Right ventricle myocardium inferior (tissue), 1 donor: ENCODE measurements at places on chromosomes 7 and 10. TPM values are rescaled to one million over a fixed set of nuclear protein-coding genes. Genes with fewer than 3 reads are reported as not detected.

DNA sequence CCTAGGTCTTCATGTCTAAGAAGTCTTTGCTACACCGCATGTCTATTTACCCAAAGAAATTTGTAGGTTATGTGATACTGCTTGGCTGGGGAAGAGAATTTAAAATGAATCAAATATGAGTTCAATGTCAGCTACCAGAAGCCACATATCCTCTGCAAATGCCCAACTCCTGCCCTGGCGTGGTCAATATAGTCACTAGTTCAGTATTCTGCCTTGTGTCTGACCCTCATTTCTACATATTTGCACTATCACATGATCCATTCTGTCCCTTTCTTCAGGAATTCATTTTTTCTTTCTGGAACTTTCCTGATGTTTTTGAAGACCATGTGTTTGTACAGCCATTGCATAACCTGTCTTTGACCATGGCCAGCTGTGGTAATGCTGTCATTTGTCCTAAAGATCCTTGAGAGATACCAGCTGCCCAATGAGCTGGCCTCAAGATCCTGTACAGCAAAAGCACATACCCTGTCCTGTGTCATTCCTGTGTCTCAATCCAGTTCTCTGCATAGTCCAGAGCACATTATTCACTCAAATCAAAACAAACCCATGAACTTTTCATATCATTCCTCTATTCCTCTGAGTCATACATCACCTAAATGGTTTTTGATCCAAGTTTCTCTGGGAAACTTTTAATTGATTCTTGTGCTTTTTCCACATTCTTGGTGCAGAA is 524.5 kb downstream of the PARD3 start:
- no peak for DNase-seq

- DNase-seq: no peak
These were observed 251.3 kb downstream of the VTI1A start for GRCh38 chr10:112698133-112698817.

DNA sequence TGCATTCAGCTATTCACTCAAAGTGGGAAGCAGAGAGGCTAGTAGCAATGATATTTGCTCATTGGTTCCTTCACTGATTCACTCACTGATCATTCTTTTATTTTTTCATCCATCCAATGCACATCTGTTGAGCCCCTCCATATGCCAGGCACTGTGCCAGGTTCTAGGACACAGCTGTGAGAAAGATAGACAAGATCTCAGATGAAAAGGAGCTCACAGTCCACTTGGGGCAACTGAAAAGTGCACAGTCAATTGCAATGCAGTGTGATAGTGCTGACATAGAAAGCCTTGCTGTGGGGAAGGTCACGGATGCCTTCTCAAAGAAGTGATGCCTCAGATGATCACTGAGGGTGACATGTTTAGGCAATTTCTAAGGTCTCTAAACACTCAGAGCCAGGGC is 262.3 kb downstream of the PTEN start:
- no peak for DNase-seq

INTS1 gene
- total RNA-seq: 25.8 TPM

DNA sequence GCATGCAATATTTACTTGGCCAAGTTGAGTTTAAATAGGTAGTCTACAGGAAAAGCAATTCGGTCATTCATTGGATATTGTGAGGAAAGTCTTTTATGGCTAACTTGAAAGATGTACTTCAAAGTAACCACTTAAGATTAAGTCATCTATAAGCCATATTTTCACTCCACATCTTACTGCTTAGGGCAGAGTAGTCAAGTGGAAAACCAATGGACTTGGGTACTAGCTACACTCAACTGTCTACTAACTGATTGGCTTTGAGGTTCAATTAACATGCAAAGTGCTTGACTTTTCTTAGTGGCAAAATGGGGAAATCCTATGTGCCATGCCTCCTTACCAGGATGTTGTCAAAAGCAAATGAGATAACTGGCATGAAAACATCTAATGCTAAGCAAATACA is 51.0 kb downstream of the CAV1 start:
- no peak for DNase-seq

GRCh38 chr10:21498377-21498776 is 27.1 kb downstream of the SKIDA1 start:
- DNase-seq: no peak

DNA sequence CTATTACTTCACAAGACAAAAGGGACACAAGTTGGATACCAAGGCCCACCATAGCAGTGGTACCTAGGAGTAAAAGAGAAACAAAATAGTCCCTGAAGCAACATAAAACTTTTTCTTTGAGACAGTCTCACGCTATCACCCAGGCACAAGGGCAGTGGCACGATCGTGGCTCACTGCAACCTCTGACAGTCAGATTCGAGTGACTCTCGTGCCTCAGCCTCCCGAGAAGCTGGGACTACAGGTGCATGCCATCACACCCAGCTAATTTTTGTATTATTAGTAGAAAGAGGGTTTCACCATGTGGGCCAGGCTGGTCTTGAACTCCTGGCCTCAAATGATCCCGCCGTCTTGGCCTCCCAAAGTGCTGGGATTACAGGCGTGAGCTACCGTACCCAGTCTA is 59.0 kb upstream of the KCNMA1 start:
- DNase-seq: no peak

DNA sequence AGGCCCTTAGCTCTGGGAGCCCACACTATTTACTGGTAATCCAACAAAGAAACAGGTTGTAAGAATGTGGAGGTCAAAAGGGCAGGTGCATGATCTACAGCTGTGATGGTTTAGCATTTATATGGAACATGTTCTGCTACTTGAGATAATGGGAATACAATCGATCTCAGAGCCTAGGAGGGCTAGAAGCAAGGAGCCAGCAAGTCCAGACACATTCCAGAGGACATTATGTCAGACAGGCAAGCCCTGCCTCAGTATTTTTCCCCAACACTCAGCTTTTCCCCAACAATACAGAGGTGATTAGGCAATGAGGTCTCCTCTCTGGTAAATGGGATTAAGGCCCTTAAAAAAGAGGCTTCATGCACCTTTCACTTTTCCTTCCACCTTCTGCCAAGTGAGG is 21.4 kb upstream of the GNAT3 start:
- DNase-seq: no peak

DNA sequence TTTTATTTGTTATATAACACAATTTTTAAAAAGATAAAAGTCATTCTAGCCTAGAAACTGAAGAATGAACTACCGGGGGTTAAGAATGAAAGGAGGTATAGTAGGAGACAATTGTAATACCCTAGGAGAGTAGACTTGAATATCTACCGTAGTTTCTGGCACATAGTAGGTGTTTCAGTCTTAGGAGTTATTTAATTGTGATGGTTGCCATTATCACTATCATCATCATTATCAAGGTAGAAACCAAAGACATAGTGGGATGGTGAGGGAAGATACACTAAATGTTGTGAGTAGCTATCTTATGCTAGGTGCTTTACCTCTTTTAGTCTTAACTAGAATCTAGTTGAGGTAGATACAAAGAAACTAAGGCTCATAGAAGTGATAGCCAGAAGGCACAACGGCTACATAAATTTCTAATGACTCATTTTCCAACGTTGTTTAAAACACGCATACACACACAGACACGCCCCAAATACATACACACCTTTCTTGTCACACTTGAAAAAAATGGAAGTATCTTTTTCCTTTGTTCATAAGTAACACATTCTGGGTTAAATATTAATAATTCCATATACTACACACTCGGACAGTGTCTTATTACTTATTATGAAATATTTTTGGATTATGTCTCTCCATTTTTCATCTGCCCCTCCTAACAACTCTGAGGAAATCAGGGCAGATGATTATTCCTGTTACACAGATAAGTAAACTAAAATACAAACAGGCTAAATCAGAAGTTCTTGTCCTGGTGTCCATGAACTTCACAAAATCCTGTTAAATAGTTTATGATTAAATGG is 2.0 kb upstream of the ANLN start:
- no peak for DNase-seq

SRRM3 gene
- 16.5 TPM for total RNA-seq

DNA sequence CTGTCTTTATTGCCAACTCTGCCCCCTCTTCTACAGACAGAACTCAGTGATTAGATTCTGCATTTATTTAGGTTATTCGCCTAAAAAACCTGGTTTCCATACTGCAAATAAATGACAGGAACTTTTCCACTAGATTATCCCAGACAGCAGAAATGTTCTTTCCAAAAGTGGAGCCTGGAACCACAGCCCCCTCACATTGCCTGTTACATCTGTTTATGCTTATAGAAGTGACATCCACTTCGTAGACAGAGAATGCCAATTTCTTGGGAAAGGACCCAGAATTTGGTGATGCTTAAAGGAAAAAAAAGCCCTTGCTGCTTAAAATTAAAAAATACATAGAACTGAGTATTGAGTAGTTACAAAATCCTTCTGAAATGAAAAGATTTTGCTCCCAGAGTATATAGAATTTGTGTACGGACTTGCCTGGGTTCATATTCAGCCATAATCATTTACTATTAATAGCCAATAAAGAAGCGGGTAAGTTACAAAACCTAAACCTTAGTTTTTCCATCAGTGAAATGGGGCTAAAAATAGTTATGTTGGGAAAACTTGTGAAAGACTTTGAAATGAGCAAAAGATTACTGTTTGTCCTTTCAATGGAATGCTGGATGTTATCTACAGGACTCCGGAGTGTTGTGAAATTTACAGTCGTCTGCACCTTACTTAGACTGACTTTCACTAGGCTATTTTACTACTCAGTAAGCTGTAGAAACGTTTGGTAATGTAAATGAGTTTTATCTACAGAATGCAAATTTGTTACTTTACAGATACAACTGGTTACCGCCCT is 1.1 kb upstream of the PPP1R9A start:
- DNase-seq: no peak

WNT8B gene
- total RNA-seq: not detected

DNA sequence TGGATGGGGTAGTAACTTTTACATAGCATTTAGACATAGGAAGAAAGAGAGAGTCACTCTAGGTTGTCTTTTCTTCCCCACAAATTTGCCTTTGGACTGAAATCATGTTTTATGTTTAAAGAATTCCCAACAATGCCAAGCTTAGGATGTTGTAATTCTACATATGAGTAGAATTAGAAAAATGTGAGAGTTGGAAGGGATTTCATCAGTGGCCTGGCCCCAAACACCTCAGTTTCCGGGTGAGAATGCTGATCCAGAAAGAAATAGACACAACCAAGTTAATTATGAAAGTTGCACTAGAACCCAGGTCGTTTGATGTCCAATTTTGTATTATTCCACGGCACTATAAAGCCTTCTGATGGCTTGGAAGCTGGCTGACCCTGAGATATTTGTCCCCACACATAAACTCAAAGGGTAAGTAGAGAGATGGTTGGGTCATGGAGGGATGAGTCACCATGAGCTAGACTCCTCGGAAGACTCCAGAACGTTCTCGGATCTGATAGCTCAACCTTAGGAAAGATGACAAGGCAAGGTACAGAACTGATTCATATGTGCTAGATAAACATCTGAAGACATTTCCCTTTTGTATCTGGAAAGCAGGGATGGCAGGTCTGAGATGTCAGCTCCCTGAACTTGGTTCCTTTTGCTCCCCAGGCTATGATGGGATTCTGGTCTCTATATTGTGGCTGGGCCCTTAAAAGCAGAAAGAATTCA is 48.8 kb upstream of the SLC35B4 start:
- DNase-seq: no peak

DNA sequence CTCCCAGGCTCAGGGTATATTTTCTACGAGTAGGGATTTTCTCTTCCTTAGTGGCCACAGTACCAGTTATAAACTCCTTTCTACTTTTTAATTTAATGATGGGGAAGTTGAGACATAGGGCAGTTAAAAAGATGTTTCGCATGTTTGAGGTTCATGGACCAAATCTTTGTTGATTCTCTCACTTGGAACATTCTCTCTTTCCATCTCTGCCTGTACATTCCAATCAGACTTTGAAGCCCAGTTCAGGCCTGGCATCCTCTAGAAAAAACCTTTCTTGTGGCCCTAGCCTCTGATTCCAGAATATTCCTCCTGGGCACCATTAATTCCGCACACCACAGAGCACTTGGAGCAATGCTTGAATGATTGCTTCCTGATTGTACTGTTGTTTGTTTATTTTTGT is 18.5 kb downstream of the SLC13A4 start:
- no peak for DNase-seq

DNA sequence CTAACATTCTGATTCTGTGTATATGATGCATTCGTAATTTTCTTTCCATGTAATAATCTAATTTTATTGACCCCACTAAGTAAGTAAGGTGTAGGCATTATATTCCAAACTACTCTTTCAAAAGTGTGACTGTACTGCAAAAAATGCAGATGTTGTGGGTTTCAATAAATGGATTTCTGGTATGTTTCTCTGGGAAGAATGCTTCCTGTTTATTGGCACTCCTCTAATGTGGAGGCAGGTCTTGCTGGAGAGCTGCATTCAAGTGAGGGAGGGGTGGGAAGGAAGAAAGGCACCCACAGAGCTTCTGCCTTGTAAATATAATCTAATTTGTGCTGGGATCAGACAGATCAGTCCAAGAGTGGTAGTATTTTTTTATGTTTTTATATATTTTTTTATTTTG is 23.9 kb downstream of the ST7 start:
- DNase-seq: no peak

PLAU gene
- 8.5 TPM for total RNA-seq

GRCh38 chr7:116041615-116042014 is 11.1 kb upstream of the TFEC start:
- no peak for DNase-seq

AFAP1L2 gene
- 5.7 TPM for total RNA-seq

GRCh38 chr7:142992427-142992826 is 30.3 kb upstream of the KEL start:
- no peak for DNase-seq

DNA sequence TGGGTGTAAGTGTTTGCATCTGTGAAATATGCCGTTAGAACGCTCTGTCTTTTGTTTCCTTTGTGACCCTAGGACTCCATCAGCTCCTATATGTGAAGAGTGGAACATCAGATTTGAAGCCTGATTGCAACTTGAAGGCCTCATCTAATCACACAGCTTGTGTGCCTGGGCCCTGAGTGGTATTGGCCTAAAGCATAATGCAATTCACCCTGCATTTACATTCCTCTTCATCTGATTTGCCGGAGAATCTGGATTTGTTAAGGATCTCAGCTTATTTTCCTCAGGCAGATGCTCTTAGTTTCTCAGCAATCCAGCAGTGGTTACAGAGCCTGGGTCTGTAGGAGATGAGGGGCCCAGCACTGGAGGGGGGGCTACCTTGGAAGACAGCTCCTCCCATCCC is 183.2 kb upstream of the ITGB1 start:
- DNase-seq: no peak

DRGX gene
- total RNA-seq: not detected

DNA sequence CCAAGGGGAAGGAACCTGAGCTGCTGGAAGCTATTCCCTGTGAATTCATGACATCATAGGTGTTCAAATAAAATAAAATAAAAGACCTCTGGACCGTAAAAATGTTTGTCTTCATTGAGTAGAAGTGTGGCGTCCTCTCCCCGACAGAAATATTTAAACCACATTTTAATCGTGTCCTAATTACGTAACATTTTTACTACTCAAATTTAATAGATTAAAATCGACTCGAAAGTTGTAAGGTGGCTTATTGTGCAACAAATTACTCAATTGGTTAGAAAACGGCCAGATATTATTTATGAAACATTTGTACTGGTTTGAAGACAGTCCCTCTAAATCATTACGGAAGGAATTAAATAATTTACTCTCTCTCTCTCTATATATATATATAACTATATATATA is 15.5 kb upstream of the NCAPG2 start:
- DNase-seq: no peak
